ENCODE measurements at places on chromosomes 7 and 10.

DNA sequence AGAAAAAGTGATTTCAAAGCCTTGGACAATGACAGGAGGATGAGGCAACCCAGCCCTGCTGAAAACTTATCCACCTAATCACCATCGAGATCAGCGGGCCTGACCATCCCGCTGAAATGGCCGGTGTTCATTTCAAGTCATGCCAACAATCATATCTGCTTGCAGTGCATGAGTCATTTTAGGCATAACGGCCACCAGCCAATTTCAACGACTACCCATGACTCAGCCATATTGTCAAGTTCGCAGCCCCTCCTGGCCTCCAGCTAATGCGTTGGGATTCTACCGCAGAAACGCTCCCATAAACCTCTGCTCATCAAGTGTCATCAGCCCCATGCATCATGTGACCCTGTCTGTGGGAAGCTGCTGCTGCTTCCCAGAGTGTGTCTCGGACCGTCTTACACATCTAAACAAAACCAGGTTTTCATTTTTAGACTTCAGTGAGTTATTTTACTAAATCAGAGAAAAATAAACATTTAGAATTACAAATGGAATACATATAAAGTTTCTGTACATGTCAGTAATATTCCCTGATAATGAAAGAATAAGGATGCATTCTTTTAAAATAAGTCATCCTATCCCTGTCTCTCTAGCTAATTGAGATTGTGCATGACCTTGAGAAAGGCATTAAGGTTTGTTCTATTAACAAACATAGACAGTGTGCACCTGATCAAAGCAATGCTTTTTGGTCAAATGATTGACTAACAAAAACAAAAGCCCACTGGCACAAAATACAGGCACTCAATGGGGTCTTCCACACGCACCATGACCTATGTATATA is 188.9 kb downstream of the ADAM12 start:
- peak; percentile 72 for DNase-seq

DNA sequence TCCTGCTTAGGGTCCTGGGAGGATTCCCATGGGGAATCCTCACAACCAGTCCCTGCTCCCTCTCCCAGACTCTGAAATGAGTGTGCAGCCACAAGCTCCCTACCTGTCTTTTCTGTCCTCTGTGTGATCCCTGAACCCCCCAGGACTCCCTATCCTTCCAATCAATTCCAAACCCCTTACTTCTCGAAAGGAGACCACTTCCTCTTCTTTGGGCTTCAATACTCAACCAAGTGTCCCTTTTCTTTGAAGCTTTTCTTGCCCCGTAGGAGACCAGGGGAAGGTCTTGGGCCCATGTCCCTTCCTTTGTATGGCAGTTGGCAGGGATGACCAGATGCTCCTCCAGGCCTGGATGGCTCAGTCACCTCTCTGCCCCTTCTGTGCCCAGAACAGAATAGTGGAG is 1.7 kb downstream of the AEBP1 start:
- no peak for DNase-seq

- DNase-seq = no peak
Measured at GRCh38 chr10:104766341-104766740, 125.3 kb downstream of the SORCS3 start.

DNA sequence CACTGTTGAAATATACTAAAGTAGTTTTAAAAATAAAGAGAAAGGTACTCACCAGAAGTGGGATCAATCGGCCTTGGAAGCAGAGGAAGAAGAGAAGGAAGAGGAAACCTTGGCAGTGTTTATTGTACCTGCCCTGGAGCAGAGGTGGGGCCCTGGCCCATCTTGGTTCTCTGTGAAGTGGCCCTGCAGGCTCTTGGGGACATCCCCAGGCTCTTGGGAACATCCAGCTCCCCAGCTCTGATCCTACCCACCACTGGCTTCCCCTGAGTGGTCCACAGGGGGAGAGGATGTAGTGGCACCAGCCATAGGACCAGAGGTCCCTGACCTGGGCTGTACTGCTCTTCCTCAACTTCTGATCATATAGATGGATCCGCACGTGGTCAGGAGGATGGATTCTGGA is 22.3 kb upstream of the RET start:
- no peak for DNase-seq

DNA sequence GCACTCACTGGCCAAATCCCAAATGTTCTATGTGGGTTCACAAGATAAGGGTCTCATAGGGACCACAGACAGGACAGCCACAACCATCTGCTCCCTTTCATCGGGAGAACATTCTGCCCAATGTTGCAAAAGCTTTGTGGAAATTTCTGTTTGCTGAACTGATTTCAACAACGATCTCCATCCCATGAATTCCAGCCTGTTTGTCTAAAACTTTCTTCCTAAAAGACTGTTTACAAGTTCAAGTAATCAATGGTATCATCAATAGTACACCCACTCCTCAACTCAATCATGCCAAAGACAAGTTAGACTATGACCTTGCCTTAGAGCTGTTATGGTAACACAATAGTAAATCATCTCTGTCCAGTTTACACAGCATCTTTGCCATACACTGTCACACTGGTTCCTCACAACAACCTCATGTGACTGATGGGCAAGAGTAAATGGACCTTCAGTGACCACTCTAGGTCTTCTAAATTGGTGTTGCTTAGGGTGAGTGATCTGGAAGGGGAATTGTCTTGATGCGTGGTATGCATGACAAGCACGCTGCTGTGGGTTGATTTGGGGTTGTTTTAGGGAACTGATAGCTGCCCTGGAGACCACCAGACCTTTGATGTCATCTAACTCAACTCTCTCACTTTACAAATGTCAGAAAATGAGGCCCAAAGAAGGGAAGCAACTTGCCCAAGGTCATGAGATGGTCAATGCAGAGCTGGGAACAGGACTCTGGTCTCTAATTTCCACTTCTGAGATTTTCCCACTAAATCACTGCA is 95.1 kb downstream of the PPP1R3C start:
- DNase-seq = no peak

GRCh38 chr10:29608476-29609301 is 26.1 kb downstream of the SVIL start:
- DNase-seq = no peak

GRCh38 chr10:103197174-103197573 is 4.1 kb upstream of the NT5C2 start:
- DNase-seq = peak; percentile 35

DNA sequence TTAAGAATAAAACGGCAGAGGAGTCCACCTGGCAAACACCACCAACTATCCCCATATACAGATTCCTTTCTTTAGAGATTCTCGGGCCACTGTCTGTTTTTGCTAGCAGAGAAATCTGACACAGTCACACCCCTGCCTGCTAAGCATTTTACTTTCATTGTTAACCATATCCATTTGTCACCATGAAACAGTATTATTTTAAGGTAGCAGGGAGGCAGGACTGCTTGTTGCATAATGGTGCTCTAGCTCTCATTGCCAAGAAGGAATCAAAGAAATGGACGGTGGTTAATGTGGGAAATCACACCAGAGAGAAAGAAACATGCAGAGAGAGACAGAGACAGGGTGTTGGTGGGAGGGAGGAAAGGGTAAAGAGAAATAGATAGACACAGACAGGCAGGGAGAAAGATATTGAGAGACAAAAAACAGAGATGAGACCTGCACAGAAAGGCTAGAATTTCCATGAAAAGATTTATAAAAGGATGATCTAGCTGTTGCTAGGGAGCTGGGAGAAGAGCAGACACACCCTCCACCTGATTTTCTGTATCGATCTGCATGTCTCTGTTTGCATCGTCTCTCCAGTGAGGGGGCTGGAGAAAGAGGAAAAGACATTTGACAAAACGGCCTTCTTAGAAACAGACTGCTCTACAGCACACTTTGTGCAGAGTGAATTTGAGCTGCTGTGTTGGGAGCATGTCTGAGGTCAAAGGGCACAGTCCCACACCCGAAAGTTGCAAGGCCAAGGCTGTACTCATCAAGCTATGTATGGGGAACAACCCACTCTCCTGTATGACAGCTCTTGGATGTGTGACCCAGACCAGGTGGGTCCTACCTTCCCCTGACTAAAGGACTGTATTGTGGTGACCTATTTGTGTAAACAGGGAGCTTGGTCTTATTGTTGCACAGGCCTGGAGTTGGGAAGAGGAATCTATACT is 303.1 kb downstream of the FZD1 start:
- DNase-seq = no peak

DNA sequence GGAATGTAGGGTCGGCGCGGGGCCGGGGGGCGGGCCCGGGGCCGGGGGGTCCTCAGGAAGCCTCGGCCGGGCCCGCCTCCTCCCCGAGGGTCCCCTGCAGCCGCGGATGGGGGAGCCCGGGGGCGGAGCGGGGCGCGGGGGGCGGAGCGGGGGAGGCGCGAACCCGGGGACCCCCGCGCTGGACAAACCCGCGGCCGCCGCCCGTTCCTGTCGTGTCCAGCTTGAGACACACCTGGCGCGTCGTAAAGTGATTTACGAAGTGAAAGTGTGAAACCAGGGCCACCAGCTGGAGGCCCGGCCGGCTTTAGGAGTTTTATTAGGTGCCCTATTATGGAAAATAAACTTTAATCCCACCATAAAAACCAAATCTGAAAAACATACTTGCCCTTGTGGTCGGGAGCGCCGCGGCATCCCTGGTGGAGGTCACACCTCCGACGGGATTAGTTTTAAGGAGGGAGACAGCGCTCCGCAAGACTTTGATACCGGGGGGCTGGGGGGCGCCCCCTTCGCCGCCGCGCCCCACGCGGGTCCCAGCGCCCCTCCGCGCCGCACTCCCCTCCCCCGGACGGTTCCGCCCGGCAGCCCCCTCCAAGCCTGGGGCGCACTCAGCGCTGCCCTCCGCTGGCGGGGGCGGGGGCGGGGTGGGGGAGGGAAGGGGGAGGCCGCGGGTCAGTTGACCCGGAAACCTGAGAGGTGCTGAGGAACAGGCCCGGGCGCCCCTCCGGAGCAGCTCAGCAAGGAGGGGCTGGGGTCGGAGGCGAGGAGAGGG is 10.3 kb downstream of the MNX1 start:
- no peak for DNase-seq

GRCh38 chr7:105838627-105839231 is 37.7 kb downstream of the ATXN7L1 start:
- no peak for DNase-seq

DNA sequence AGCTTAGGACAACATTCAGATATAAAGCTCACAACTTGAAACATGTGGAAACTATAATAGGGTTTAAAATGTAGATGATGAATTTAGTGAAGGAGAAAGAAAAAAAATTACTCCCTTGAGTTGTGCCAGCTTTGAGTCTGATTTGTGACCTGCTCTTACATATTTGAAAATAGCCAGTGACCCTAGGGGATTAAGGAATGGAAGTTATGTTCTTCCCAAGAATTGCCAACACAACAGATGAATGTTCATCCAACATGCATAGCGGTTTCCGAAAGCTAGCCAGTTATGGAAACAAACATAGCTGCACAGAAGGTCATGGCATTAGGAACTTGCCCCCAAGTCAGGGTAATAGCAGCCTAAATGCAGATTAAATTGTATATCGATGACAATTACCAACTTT is 10.8 kb downstream of the TMEM196 start:
- DNase-seq = no peak

DNA sequence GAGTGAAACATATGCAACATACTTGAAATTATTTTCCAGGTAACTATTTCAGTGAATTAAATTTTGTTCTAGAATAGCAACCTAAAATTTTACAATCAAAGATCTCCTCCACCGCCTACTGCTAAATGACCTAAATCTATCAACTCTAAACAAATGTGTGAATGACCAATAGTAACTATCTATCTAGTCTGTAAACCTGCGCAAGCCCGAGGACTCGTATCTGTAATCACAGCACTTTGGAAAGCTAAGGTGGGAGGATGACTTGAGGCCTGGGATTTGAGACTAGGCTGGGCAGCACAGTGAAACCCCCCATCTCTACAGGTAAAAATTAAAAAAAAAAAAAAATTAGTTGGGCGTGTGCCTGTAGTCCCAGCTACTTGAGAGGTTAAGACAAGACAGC is 83.0 kb downstream of the NEBL start:
- no peak for DNase-seq

DNA sequence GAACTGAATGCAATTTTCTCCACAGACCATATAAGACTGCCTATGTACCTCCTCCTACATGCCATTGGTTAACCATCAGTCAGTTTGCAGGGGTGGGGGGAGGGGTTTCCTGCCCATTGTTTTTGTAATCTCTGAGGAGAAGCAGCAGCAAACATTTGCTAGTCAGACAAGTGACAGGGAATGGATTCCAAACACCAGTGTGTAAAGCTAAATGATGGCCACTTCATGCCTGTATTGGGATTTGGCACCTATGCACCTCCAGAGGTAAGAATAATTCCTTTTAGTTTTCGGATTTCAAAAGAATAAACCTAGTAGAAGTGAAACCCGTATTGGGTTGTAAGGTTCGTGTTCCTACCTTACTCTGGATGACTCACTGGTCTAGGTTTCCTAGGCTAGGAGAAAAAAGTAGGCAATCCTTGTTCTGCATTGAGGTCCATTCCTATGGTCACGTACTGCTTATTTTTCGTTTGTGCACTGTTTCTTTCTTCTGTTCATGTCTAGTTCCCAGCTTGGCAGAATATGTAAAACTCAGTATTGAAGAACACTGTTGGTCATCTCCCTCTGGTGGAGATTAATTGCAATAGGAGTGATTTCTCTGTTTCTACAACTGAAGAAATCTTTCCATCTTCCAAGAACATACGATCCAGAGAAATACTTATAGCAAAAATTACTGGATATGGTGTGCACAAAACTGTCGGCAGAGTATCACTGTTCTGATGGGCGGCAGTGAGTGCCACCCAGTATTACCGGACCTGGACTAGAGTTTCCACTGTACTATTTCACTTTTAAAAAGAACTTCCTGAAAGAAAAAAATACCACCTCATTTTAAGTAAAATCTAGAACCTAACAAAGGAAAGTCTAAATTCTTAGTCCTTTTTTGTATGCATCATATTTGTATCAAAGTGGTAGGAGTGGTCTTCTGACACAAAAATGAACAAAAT is at the start of gene AKR1C3:
Gene AKR1C3, plus strand, starts transcription at position 150 of the 941 bp plus-strand sequence. Its CDS starts 31 bp downstream, at position 181.
- DNase-seq = no peak

DNA sequence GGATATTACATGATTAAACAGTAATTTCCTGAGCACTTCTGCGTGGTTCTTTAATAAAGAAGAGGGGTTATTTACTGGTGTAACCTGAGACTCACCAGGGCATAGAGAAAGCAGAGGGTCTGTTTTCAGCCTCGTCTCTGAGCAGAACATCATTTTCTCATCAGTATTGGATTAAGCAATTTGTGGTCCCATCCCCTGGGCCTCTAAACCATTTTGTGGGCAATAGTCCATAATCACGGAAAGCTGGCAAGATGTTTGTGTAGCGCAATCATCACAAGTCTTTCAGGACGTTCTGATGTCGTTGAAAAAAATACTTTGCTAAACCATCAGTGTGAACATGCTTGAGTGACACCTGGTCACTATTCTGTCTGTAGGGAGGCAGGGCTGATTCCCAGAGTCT is 37.1 kb upstream of the SEC61G start:
- no peak for DNase-seq

All from retinal pigment epithelial cell (primary cell).